ENCODE measurements at places on chromosomes 16 and 17. TPM values are rescaled to one million over a fixed set of nuclear protein-coding genes. Genes with fewer than 3 reads are reported as not detected.

GRCh38 chr17:80793421-80793820 lies 198.2 kb upstream of the CHMP6 start:
- no peak for DNase-seq

- DNase-seq = no peak
Observed at GRCh38 chr17:52383493-52384100, 225.1 kb upstream of the CA10 start.

- DNase-seq = no peak
Observed at GRCh38 chr16:7597677-7598076, 265.0 kb downstream of the RBFOX1 start.

The ANKFN1 gene
- 4.0 TPM for total RNA-seq

DNA sequence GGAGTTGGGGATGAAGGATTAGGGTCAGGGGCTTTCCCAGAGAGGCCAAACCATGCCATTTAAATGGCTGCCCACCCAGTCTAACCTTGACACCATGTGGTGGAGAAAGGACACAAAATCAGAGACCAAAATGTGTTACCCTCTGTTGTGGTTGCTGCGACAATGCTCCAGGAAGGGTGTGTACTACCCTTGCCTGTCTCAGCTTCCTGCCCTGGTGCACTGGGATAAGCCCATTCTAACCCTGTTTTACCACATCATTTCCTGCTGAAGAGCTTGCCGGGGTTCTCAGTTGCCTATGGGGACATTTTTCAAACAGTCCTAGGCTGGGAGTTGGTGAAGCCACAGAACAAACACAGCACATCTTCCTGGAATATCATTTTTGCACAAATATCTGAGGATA lies 4.9 kb downstream of the OR4D1 start:
- no peak for DNase-seq

GRCh38 chr16:57795431-57795878 lies 6.8 kb downstream of the KIFC3 start:
- no peak for DNase-seq

The C1QTNF8 gene
- total RNA-seq = not detected

The OR3A3 gene
- not detected for total RNA-seq

GRCh38 chr17:83144421-83145357 lies 65.3 kb downstream of the METRNL start:
- no peak for DNase-seq

DNA sequence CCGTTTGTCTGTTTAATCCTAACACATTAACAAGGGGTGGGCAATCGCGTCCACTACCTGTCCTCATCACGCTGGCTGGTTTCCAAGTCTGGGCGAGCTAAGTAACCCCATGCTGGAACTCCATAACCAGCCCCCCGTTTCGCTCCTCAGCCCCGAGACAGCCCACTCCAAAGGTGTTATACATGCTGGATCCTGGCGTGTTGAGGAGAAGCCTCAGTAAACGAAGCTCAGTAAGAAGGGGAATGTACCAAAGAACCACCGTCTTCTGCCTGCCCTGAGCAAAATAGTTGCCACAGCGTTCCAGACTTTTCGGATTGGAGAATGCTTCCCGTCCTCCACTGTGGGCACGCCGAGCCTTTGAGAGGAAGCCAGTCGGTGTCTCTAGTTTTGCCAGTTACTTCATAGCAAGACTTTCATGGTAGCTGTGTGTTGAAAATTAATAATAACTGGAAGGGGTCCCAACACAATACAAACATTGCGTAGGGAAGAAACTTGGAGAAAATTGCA lies 16.1 kb upstream of the C17orf78 start:
- DNase-seq = no peak

The TPSD1 gene
- total RNA-seq = not detected

All from type B pancreatic cell (in vitro differentiated cells).